ENCODE measurements at places on chromosomes 12 and 14. TPM values are rescaled to one million over a fixed set of nuclear protein-coding genes. Genes with fewer than 3 reads are reported as not detected.

SLC4A8 gene
- total RNA-seq, result 5.1 TPM

OASL gene
- 1.2 TPM for total RNA-seq

SLC38A4 gene
- total RNA-seq, result not detected

GUCY2C gene
- not detected for total RNA-seq

PRIMA1 gene
- total RNA-seq, result not detected

TAS2R9 gene
- total RNA-seq, result not detected

POTEG gene
- total RNA-seq, result 20.4 TPM

TAS2R42 gene
- total RNA-seq, result not detected

OTOGL gene
- total RNA-seq, result not detected

RD3L gene
- not detected for total RNA-seq

SERPINA3 gene
- total RNA-seq, result 357 TPM

APOF gene
- total RNA-seq, result not detected

TMPRSS12 gene
- total RNA-seq, result not detected

KCNMB4 gene
- total RNA-seq, result 0.53 TPM

DPF3 gene
- total RNA-seq, result 1.6 TPM

TAS2R30 gene
- total RNA-seq, result 3.0 TPM

DNAJC22 gene
- 14.7 TPM for total RNA-seq

TAS2R13 gene
- 0.24 TPM for total RNA-seq

TAS2R50 gene
- 0.48 TPM for total RNA-seq

SLC24A4 gene
- not detected for total RNA-seq

RDH12 gene
- total RNA-seq, result not detected

ANKS1B gene
- not detected for total RNA-seq

HOXC12 gene
- 2.8 TPM for total RNA-seq

B4GALNT3 gene
- total RNA-seq, result 2.3 TPM

CLEC2A gene
- not detected for total RNA-seq

RASSF9 gene
- total RNA-seq, result not detected

FGF23 gene
- total RNA-seq, result not detected

ADGRD1 gene
- total RNA-seq, result 0.04 TPM

PIK3C2G gene
- 0.19 TPM for total RNA-seq

BICDL1 gene
- total RNA-seq, result 0.16 TPM

Measured in A375 (cell line).